ENCODE measurements at places on chromosomes 5 and 9. TPM values are rescaled to one million over a fixed set of nuclear protein-coding genes. Genes with fewer than 3 reads are reported as not detected.

- no peak for DNase-seq
Observed at GRCh38 chr5:164296603-164297080, 791.2 kb downstream of the MAT2B start.

DNA sequence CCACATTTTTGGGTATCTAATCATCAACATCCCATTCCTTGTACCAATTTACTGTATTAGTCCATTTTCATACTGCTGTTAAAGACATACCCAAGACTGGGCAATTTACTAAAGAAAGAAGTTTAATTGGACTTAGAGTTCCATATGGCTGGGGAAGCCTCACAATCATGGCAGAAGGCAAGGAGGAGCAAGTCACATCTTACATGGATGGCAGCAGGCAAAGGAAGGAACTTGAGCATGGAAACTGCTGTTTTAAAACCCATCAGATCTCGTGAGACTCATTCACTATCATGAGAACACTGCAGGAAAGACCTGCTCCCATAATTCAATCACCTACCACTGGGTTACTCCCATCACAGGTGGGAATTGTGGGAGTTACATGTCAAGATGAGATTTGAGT, 95.4 kb upstream of the SLCO6A1 start:
- no peak for DNase-seq

DNA sequence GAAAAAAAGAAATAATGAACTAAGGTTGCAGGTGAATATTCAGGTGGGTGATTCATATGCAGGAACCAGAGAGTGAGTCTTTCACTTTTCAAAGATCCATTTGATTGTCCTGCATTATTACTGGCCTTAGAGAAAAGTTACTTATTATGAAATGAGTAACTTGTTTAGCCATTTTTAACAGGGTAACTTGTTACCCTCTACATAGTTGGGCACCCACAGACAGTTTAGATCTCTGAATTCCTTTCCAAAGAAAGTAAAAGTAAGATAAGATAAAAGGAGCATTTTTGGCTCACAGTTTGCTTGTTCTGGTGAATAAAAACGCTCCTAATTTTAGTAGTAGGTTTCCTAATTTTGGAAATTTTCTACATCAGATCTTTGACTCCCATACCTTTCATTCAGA, 54.1 kb upstream of the DAB2 start:
- DNase-seq: no peak

DNA sequence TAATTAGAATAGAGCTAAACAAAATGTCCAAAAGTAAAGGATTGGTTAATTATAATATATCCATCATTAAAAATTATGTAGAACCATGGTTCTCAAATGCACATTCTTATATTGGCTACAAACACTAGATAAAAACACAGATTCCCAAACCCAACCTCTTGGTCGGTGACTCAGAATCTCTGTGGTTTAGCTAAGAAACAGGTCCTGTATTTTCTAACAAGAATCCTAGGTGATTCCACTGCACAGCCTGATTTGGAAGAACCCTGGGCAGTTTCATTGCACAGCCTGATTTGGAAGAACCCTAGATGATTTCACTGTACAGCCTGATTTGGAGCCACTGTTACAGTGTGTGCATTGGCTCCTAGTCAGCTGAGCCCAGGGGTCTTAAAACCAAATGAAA, 67.9 kb downstream of the KIAA1958 start:
- no peak for DNase-seq

GRCh38 chr5:62115014-62115413, 191.0 kb upstream of the KIF2A start:
- no peak for DNase-seq

- no peak for DNase-seq
Observed at GRCh38 chr5:73485715-73486114, 12.5 kb upstream of the BTF3 start.

DNA sequence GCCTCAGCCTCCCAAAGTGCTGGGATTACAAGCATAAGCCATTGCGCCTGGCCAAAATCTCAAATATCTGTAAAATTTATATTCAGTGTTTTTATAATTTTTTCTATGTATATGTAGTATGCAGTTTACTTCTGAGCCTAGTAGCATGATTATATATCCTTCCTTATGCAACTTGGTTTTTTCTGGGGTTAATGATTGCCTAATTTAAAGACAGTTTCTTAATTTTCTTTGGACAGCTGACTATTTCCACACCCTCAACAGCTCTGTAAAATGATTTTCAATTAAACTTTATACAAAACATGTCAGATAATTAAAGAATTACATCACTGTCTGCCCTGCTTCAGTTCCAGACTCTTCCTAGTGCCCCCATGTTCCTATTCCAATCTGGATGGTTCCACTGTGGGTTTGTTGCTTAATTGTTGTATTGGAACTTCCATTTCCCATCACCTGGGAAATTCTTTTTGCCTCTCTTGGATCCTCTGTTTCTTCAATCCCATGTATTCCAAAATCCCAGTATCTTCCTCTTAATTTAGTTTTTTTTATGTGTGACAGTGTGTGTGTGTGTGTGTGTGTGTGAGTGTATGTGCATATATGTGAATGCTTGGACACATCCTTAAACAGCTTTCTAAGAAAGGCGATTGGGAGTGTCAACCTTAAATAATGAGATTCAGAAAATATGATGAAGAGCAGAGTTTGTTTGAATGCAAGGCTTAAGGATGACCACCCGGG, 53.2 kb downstream of the C5orf22 start:
- DNase-seq: no peak

DNA sequence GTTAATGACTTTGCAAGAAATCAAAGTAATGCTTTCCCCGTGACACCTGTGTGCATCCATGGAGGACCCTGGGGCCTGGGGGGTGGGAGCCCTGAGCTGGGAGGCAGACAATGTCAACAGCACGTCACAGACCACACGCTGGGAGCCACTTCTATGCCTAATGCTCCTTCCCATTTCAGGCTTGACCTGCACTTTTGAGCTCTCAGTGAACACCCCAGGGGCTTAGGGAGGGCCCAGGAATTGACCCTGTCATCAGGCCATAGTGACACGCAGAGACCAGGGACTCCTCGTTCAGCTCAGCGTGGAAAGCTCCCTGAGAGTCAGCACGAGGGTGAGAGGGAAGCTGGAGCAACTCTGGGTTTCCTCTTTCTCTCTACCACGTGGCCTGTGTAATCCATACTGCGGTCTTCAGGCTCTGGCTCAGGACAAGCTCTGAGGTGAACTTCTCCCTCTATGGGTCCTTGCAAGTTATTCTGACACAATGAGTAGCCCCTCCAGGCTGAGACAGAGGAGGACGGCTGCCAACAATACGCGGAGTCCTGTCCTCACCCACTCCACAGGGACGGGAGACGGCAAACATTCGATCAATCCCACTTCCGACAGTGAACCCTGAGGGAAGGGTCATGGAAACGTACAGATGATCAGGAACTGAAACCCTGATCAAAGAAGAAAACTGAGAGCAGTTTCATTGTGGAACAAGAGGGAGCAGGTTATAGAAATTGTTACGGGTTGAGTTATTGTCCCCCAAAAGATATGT, 130.8 kb upstream of the IRX4 start:
- no peak for DNase-seq

GRCh38 chr5:139960723-139961383, 82.2 kb downstream of the NRG2 start:
- DNase-seq: no peak

DNA sequence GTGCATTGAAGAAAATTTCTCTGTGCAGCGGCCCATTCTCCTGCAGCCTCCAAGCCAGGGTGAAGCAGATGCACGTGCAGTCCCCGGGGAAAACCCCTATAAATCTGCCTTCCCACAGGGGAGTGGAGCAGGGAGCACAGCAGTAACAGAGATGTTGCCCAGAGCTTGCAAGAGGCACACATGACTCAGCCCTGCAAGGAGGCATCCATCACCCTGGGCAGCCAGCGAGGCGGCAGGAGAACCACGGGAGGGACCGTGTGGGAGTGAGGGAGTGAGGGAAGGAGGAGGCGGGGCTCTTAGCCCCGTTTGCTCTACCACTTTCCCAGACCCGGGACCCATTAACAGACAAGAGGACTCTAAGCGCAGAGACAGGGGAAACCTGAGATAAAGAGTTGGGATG, 96.2 kb upstream of the ARAP3 start:
- DNase-seq: no peak

Gene STKLD1
- 0.59 TPM for total RNA-seq

Gene ZMYND19
- 11.3 TPM for total RNA-seq

Gene ACTL7A
- total RNA-seq: not detected

Gene FOXD4L3
- total RNA-seq: not detected

Gene GABBR2
- not detected for total RNA-seq

Data from CD4-positive, alpha-beta T cell (primary cell).